ENCODE measurements at places on chromosomes 16 and 17. TPM values are rescaled to one million over a fixed set of nuclear protein-coding genes. Genes with fewer than 3 reads are reported as not detected.

Gene TVP23A
- total RNA-seq, result 0.42 TPM

Gene ADAP2
- 40.0 TPM for total RNA-seq

Gene RASD1
- 19.5 TPM for total RNA-seq

Gene NTN3
- not detected for total RNA-seq

DNA sequence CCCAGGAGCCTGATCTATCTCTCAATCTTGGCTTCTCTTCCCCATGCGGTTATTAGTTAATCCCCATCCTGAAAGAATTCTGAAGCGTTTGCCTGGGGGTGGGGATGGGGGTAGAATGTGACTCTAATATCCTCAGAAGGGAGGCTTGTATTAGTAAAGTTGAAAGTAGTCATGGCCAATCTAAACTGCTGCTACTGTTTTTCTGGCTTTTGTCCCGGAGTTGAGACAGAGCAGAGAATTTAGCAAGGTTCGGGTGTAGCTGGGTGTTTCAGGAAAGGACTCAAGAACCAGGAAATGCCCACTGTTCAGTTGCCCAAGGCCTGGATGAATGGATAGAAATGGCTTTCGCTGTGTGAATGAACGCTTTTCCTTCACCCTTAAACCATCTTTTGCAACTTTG is 17.6 kb upstream of the ITGAM start:
- no peak for DNase-seq

DNA sequence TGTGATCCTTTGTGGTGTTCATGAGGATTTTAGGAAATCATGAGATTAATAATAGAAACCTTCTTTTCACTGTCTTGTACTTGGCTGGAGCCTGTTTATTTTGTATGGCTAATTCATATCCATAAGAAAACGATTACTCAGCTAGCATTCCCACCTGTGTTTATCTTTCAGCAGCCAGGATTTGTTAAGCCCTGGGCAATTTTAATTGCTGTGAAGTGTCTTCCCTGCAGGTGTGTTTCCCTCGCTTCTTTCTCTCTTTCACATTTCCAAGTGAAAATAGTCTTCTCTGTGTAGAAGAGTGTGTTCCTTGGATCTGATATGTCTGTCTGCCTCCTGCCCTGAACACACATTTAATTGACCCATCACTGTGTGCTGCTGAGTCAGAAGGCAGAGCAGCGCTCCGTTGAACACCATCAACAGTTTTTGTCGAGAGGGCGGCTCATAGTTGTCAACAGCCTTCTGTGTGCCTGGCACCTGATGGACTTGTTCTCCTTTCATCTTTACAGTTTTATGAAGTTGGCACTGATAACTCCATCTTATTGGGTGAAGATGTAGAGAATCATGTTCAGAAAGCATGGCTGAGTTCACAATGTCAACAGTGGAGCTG is 83.2 kb downstream of the SPECC1 start:
- DNase-seq, result no peak

- DNase-seq, result no peak
These were observed 15.0 kb upstream of the HEATR3 start for GRCh38 chr16:50050802-50051201.

GRCh38 chr16:77288222-77288621 is 89.0 kb downstream of the SYCE1L start:
- DNase-seq, result no peak

DNA sequence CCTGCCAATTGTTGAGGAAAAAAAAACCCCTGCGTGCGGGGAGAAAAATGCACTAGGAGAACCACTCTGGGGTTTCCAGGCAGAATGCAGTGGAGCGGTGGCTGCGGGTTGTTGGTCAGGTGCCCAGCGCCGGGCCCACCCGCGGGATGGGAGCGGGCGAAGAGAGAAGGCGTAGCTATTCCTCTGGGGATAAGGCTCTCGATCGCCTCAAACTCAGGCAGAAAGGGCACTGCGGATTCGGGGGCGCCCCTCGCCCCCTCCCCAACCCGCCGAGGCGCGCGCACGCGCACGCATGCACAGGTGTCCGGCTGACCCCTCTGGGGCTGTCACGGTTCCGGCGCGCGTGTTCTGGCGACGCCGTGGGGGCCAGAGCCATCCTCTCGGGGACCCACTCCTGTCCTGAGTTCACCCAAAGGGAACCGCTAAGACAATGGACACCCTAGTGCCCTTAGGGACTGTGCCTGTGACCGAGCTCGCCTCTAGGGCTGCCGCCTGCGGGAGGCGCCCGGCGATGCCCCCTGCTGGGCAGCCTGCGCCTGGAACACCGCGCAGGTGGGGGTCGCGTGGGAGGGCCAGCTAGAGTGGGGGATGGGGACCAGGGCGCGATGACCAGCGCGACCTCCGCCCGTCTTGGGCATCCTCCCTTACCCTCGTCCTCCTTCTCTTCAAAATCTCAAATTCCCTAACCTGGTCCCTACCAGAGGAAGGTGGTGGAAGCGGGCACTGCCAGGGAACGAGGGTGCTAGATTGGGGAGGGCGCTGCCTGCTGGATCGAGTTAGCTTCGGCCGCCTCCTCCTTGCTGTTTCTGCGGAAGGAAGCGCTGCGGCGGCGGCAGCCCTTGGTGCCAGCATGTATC is 14.4 kb upstream of the CBX8 start:
- DNase-seq, result no peak

DNA sequence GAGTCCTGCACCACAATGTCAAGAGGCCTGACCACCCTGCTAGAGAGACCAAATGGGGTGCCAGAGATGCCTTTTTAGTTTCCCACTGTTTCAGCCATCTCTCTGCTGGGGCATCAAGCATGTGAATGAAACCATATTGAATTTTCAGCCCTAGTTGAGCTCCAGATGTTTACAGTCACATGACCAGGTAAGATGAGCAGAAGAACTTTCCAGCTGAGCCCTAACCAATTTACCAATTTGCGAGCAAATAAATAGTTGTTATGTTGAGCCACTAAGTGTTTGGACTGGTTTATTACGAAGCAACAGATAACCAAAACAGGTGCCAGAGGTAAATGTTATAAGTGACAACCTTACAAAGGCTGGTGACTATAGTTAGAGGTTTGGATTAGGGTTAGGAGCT is 209.1 kb upstream of the CCL2 start:
- no peak for DNase-seq

DNA sequence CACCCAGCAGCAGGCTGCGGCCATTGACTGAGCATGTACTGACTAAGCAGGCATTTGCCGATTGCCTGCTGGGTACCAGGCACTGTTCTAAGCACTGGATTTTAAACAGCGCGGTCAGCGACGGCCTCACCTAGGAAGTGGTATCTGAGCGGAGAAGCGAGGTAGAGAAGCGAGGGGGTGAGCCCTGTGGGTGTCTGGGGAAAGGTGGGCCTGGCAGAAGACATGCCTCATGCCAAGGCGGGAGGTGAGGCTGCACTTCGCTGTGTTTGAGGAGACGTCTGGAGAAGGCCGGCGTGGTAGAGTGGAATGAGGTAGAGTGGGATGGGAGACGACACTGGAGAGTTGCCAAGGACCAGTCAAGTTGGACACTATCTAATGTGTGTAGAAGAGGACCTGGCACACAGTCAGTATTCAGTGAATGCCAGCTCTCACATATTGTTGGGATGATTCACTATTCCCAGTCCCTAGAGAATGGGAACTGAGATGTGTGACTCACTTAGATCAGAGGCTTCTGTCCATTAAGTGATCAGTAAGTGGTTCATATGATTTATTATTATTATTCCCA is 14.4 kb downstream of the SYCE1L start:
- peak; percentile 81 for DNase-seq

Data from spleen (tissue), 13 donors.